Inflammatory macrophage (primary cell): ENCODE measurements at places on chromosomes 3 and 15.

- no peak for DNase-seq
Measured at GRCh38 chr15:83571820-83572707, 81.9 kb upstream of the ADAMTSL3 start.

GRCh38 chr3:9180764-9181117 is 68.7 kb downstream of the SRGAP3 start:
- peak; percentile 65 for DNase-seq

DNA sequence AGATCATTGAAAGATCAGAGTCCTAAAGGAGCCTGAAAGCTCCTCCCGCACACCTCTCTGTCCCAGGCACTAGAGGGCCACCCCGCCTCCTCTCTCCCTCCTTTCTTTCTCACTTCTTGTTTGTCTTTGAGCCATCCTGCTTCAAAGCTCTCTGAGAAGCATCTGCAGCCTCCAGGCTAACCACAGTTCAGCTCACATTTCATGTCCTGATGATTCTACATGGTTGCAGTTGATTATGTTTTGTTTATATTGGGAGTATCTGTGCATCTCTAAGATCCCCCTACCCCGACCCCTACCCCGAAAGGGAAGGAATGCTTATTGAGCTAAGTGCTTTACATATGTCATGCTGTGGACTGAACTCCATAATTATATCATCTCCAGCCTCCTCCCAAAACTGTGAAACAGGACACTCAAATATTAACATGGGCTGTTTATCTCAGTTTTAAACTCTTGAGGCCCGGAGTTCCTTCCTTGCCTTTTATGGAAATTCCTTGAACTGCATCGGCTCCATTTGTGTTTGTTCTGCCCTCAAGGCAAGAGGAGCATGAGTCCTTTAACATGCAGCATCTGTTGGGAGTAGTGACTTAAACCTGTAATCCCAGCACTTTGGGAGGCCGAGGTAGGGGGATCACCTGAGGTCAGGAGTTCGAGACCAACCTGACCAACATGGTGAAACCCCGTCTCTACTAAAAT is 30.9 kb downstream of the MGLL start:
- peak; percentile 8 for DNase-seq

GRCh38 chr3:115710799-115711198 is 87.5 kb downstream of the GAP43 start:
- DNase-seq, result no peak

DNA sequence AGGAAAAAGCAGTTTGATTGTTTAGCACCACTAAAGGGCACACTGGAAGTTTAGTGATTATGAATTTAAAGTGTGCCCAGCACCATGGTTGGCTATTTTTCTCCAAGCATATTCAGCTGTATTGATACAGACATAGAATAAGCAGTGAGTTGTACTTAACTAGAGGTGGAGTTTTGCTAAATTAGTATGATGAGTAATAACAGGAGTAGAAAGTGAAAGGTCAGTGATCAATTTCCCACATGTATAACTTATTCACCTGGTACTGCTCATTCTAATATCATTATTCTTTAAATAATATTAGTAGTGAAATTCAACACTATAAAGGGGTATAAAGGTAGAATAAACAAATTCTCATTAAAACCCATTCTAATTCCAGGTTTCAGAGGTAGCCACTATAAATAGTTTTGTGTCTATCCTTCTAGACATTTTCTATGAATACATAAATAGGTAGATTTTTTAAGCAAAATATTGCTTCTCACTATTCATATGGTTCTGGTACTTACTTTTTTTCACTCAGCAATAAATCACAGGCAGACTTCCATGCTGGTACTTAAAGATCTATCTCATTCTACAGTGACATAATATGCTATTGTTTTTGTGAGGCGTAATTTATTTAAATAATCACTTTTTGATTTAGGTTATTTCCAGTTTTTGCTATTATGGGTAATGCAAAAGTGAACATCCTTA is 732.9 kb downstream of the VGLL3 start:
- DNase-seq, result no peak

GRCh38 chr3:83039422-83039821 is 1278.0 kb upstream of the GBE1 start:
- DNase-seq, result no peak

GRCh38 chr3:127413871-127414270 is 126.0 kb upstream of the PRR20G start:
- no peak for DNase-seq

DNA sequence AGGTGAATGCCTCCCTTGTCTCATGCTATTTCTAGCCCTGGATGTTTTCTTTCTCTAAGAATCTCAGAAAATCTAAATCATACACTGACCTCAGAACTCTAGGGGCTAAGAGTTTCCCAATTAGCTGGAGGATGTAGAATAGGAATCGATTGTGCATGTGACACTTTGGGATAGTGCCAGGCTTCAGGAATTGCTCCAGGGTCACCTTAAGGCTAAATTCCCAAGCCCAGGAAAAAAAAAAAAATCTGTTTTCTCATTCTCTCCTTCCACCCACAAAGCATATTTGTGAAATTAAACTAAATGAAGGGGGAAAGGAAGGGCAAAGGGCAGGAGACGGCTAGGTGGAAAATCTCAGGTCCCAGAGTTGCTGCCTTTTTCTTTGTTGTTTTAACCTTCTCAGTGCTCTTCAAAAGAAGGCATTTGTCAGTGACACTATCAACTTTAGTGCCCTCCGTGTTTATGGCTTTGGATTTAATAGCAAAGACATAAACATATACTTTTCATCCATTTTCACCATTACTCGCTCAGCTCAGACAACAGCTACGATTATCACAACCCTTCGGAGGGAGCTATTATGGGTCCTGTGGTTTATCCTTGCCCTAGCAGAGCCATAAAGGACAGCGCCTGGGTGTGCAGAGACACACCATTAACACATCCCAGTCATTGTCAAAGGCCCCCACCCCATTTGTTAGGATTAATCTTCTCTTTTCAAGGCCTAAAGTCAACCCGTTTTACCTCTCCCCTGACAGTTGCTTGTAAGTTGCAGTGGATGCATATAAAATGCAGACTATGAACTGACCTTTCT is 271.7 kb downstream of the PDZRN3 start:
- no peak for DNase-seq

DNA sequence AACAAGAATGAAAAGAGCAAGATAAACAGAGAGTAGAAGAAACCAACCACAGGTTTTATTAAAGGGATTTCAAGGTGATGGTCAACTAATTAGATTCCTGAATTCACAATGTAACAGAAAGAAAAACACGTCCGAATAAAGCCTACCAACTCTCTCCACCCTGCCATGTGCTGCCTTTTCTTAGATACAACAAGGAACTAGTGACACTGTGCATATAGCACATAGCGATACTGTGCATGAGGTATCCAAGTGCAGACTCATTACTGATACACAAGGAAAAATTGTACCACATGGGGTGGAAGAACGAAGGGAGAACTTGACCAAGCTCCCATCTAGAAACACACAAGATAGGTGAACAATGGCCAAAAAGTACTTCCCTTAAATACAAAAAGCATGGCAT is 154.6 kb downstream of the MAGI1 start:
- DNase-seq, result no peak

DNA sequence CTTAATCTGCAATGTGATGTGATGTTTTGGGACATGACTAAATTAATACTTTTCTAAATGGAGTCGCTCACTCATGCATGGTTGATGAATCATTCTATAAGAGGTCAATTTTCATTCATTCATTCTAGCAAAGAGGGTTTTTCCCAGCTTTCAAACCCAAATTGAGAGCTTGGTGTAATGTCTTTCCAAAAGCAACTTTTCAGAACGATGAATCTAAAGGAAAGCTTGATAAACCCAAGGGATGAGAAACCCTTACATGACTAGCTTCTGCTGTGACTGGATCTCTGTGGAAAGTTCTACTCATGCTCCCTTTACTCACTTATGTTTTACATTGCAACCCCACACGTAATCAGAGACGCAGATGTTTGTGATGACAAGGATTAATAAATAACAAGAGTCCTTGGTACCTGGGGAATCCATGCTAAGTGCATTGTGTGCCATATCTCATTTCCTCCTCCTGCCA is 47.7 kb downstream of the PDZRN3 start:
- DNase-seq, result no peak

GRCh38 chr3:160401291-160402095 is 2.0 kb downstream of the SMC4 start:
- DNase-seq, result peak; percentile 39

DNA sequence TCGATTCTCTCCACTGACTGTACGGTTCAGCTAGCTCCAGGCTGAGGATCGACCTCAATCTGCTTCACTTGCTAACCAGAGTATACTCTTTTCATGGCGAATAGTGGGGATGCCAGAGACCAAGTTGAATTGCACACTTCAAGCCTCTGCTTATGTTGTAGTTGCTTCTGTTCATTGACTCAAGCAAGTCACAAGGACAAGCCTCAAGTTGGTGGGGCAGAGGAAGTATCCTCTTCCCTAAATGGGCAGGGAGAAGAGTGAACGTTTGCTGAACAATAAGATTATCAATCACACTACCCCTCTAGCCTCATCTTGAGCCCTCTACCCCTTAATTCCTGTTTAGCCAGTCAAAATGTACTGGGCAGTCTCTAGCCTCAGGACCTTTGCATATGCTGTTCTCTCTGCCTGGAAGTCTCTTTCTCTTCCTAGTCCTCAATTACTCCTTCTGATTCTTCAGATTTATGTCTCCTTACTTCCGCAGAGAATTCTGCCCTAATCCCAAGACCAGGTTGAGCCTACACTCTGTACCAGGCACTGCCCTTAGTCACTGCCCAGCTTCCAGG is 390.4 kb upstream of the PROK2 start:
- peak; percentile 77 for DNase-seq

GRCh38 chr15:88605189-88606069 is 15.7 kb upstream of the AEN start:
- DNase-seq, result no peak
